Stimulated activated CD4-positive, alpha-beta T cell treated with anti-CD3 and anti-CD28 coated beads, Interleukin-15, amount 100 ng/mL, for 48 hours (primary cell): ENCODE measurements at places on chromosomes 5 and 9.

DNA sequence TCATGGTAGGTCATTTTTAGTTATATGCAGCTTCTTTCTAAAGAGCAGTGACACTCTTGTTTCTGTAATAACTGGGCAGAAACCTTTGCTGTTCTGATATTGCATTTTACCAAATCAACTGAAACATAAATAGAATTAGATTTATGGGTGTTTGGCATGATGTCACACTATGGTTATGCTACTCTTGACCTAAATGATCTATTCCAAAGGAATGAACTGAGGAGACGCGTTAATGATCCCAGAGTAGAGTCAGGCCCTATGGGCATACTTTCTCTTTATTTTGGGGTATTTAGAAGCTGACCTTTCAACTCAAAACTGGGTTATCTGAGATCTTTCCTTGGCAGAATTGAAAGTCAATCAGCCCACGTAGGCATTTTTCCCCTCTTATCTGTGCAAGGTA is 146.8 kb upstream of the ADAMTSL1 start:
- DNase-seq = no peak

DNA sequence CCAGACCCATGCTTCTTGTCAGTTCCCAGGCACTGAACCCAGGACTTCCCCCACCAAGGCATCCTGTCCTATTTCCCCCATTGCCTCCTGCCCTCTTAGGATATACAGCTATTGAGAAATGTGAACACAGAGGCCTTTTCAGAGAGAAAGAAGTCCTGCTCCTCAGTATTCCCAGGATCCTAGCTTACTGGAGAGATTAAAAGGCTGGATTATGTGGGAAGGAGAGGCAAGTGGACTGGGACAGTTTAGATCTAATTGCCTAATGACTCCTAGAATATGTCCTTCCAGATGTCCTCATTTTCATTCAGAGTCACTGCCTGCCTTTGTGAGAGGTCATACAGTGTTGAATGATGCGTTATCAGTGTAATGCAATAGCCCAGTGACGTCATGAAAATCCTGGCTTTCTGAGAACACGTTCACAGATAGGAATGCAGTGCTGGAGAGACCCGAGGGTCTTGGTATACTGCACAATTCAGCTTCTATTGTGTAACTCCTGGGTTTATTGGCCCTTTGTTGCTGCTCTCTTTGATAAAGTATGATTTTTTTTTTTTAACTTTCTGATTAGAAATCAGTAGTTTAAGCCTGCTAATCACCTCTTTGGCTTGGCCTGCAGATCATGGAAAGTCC is 26.2 kb downstream of the WWC1 start:
- DNase-seq = no peak

- no peak for DNase-seq
Observed at GRCh38 chr5:60719329-60719728, 19.4 kb upstream of the DEPDC1B start.

GRCh38 chr9:101993771-101994170 is 255.3 kb upstream of the GRIN3A start:
- no peak for DNase-seq

DNA sequence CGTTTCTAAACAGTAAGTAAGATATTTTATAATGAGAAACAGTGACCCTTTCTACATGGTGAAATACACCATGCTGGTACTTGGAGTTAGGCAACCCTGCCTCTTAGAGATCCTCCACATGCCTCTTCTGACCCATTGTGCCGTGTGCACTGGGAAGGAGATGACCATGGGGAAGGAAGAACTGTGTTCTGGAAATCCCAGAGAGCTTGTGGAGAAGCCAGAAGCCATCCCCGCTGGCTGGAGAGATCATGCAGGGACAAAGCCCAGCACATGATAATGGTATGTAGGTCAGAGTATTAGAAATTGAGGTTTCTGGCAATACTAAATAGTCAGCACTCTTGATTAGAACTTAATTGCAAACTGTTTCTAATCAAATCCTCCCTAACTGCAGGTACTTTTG is 307.3 kb downstream of the FBXL7 start:
- no peak for DNase-seq

DNA sequence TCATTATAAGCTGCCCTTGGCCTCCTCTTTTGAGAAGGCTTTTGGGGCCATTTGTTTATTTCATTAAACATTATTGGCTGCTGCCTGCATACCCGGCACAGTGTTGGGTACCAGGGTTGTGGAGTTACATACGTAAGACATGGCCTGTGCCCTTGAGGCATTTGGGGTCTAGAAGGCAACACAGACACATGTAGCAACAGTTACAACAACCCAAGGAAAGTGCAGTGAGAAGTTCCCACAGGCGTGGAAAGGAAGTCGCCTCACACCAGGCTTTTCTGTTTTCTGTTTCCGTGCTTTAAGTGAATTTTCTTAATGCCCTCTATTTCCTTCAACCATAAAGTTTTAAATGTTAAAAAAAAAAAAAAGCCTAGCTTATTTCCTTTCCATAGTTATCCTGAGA is 47.4 kb downstream of the GALNT10 start:
- no peak for DNase-seq

DNA sequence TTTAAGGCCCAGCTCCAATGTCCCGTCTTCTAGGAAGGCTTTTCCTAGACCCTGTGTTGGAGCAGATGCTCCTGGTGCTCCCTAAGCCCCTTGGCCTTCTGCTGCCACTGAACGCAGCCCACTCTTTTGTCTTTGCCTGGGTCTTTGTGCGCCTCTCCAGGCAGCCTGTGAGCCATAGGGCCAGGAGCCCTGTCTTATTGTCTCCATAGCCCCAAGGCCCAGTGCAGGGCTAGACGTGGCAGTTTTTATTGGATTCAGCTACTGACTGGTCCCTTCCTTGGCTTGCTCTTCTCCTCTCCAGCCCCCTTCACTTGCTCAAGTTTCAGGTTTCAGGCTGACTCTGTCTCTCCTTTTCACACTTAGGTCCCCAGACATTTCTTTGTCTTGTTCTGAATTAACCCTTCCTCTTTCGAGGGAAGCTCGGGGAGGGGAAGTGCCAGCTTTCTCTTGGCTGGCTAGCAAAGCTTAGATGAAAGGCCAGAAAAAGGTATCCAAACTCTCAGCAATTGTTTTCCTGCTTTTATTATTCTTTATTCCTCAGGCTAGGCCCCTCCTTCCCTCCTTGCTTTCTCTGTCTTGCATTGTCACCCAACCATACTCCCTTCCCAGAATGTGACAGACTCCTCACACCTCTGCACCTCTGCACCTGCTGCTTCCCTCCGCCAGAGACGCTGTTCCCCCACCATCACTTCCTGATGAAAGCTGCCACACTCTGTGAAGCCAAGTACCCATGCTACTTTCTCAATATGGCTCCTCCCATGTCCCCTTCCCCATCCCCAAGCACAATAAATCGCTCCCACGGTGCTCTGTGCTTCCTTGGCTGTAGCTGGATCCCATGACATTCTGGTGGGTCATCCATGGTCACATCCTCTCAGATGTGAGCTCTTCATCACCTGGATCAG is 101.6 kb upstream of the CPEB4 start:
- no peak for DNase-seq

DNA sequence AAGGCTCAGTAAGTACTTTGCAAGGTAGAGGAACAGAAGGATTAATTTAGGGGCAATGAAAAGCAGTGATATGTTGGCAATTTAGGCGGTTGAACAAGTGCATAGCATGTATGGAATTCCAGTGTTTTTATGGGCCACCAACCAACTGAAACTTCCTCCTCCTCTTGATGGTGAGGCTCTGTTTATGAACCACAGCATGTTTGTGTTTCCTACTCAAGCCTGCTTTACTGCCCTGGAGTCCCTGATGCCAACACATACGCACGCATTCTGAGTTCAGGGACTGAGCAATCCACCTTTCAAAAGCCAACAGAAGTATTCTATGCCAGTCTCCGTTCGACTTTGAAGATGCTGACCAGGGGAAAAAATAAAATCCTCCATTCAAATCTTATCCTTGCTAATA is 417.5 kb downstream of the EFNA5 start:
- DNase-seq = no peak

- no peak for DNase-seq
Observed at GRCh38 chr5:6713274-6714225, at the start of gene TENT4A. Gene TENT4A, plus strand, starts transcription at chr5:6713432. Its CDS starts 552 bp downstream, at chr5:6713984.

- no peak for DNase-seq
Observed at GRCh38 chr5:171155621-171156020, 153.4 kb upstream of the TLX3 start.

DNA sequence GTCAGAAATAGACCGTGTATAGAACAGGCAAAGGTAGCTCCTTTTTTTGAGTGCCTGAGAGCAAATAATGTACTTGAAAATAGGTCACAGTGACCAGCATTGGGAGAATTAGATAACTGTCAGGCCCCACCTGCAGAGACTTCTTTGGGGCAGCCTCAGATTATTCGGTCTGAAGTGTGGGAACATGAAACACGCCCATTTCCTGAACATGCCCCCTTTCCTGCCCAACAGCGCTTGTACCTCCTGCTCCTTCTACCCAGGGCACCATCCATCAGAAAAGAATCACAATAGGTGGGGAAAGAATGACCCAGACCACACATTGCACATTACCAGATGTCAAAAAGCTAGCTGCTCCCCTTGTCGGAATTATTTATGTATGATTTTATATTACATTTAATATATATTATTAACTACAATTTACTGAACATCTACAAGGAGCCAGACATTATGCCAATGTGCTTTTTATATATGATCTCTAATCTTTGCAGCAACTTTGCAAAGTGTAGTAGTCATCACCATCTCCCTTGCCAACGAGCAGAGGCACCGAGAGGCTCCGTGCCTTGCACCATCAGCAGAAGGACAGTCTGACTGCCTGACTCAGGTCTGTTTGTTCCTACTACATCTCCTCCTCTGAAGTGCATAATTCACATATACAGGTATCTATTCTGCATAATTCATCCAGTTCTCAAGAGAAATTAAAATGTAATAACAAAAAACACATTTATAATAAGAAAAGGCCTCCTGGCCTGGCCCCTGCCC is 39.5 kb downstream of the PTPN3 start:
- no peak for DNase-seq

DNA sequence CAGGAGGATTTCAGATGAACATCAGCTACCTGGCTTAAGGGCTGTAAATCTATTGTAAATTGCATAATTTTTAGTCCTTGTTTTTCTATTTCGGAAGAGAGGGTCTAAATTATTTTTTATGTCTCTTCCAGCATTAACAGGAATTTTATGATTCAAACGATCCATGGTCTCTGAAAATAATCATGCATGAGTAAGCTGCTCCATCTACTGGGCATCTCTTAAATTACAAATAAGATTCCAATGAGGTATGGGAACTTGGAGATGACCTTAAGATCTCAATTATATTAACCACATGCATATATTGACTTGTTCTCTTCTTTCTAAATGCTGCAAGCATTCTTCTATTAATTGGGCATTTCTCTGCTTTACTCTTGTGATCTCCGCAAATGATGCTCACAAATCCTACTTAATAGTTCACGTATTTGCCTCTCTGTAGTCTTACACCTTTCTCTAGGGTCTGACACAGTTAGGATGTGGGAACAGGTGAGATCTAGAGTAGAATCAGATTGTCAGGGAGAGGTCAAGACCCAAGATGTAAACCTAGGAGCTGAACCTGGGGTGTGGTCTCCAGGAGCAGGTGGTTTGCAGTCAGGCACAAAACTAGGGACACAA is 86.9 kb downstream of the NUDT12 start:
- no peak for DNase-seq

DNA sequence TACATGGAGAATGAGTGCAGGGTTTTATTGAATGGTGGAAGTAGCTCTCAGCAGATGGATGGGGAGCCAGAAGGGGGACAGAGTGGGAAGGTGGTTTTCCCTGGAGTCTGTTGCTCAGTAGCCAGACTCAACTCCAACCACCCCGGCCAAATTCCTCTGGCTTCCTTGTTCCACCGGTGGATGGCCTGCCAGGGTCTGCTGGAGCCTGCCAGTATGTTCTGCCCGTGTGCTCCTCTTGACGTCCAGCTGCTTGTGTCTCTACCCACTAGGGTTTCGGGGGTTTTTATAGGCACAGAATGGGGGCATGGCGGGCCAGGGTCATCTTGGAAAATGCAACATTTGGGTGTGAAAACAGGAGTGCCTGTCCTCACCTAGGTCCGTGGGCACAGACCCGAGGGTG is 51.4 kb upstream of the KLF9 start:
- no peak for DNase-seq

- DNase-seq = no peak
Observed at GRCh38 chr9:123225995-123226394, 42.4 kb downstream of the STRBP start.

DNA sequence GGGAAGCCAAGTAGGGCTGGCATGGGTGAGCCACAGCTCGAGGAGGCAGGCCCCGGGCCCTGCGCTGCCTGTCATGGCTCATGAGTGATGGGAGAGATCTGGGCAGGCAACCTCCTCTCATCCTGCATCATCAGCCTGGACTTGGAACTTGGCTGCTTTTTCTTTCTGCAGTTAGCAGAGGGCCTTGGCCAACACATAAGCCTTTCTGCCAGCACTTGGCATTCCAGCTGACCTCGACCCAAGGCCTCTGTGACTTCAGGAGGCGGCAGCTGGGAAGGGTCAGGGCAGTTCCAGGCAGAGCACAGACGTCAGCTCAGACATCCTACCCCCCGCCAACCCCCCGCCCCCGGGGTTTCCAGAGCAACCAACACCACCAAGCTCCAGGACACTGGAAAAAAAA is 7.6 kb downstream of the S1PR3 start:
- no peak for DNase-seq

- DNase-seq = no peak
Observed at GRCh38 chr5:82287625-82288024, 9.5 kb upstream of the RPS23 start.

- no peak for DNase-seq
Observed at GRCh38 chr9:125241863-125242739, 958 bp upstream of the HSPA5 start.

- no peak for DNase-seq
Observed at GRCh38 chr5:176716320-176716719, 69.0 kb downstream of the TSPAN17 start.

DNA sequence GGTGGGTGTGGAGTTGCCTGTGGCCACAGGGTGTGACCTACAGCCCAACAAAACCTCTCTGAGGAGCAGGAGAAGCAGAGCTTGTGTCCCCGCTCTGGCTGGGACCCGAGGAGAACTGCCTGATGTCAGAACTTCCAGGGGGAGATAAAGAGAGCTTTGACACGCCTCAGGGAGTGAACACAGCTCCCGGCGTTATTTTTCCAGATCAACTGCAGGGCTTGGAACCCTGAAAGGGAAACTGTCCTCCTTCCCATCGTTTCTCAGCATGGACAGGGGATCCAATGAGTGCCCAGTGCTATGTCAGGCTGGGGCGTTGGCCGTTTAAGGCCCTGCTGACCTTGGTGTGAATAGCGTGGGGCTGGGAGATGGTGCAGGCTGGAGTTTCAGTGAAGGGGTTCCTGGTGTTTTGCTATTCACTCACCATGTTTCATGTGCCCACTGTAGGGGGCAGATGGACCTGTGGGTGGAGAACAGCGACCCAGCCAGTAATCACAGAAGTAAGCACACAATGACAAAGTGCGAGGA is 22.0 kb downstream of the GADD45G start:
- no peak for DNase-seq

GRCh38 chr5:61232490-61233050 is 70.3 kb upstream of the SMIM15 start:
- no peak for DNase-seq
